ENCODE measurements at places on chromosomes 6 and 20.
A peak's percentile ranks its signal among the peaks of the same experiment; 100 is the strongest.

- no peak for DNase-seq
These were observed 111.6 kb downstream of the SNX5 start for GRCh38 chr20:17856837-17857605.

- no peak for DNase-seq
These were observed 398.9 kb downstream of the KIF16B start for GRCh38 chr20:16174311-16174710.

GRCh38 chr6:81787313-81788068 lies 35.0 kb upstream of the TENT5A start:
- no peak for DNase-seq

GRCh38 chr6:148962854-148963515 lies 216.2 kb downstream of the UST start:
- no peak for DNase-seq

DNA sequence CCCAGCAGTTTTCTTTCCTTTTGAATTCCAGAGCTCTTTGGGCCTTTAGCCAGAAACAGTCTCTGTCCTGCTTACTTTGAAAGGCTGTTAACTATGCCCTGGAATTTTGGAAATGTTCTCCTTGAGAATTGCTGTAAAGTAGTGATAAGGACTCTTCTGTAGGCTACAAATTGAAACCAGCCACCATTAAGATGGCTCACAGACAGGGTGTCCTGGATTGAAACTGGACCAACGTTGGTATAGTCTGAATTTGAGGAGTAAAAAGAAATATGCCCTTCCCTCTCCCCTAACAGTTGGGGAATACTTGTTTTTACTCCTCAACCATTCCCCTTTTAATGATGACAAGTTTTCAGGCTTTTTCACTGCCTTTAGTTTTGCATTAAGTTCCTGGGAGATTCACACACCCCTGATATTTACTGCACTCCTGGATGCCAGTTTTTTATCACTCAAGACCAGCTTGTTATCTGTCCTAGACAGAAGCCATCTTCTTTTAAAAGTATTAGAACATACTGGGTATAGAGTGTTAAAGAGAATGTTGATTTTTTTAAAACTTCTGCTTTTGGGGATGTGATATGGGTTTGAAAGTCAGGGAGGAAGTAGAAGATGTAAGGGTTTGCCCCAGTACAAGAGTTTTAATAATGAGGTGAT lies 21.9 kb downstream of the TOP1 start:
- no peak for DNase-seq

DNA sequence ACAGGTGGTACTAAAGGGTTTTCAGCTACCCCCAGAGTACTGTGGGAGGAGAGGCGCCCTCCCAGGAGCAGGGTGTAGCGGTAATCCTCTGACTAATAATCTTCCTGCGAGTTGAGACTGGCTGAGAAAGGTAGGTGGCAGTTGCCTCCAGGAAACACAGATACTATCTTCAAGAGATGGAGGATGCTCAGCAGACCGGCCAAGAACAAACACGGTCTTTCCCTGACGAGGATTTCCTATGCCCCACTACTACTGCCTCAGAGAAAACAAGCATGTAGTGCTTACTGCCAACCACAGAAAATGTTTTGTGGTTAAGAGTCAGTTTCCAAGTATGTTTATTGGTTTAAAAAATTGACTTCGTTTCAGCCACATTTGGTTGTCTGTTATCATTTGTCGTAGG lies 26.8 kb downstream of the C6orf89 start:
- DNase-seq, result no peak

- no peak for DNase-seq
These were observed 569.1 kb upstream of the ID4 start for GRCh38 chr6:19268117-19268516.

GRCh38 chr6:109760208-109760607 lies 69.1 kb downstream of the FIG4 start:
- DNase-seq, result no peak

GRCh38 chr6:4301871-4302270 lies 166.5 kb upstream of the ECI2 start:
- no peak for DNase-seq

GRCh38 chr6:37109714-37110499 lies 60.0 kb upstream of the PIM1 start:
- DNase-seq, result no peak

DNA sequence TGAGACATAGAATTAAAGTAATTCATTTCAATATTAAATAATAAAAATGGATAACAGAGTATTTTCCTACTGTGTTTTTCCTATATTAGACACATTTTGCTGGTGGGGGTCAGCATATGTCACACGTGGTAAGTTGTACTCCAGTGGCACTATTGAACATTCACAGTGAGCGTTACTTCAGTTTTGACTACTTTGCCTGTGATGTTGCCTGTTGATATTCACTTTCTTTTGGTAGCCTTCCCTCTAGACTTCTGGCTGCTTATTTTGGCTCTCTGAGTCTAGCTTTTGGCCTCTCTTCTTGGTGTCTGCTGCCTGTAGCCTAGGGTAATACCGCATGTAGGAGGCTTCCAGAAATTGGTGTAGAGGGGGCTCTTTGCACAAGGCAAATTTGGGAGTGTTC lies 64.4 kb upstream of the TFB1M start:
- no peak for DNase-seq

DNA sequence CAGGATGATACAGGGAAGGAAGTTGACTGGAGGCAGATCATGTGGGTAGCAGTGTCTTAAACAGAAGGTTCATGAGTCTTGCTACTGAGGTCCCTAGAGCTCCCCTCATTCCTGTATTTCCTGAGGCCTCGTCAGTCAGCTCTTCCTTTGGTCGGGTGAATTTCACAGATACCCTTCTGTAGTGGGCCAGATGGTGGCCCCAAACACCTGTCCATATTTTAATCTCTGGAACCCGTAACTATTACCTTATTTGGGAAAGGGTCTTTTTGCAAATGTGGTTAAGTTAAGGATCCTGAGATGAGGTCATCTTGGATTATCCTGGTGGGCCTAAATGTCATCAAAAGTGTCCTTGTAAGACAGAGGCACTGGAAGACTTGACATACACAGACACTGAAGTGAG lies 9.6 kb downstream of the KCNS1 start:
- no peak for DNase-seq

DNA sequence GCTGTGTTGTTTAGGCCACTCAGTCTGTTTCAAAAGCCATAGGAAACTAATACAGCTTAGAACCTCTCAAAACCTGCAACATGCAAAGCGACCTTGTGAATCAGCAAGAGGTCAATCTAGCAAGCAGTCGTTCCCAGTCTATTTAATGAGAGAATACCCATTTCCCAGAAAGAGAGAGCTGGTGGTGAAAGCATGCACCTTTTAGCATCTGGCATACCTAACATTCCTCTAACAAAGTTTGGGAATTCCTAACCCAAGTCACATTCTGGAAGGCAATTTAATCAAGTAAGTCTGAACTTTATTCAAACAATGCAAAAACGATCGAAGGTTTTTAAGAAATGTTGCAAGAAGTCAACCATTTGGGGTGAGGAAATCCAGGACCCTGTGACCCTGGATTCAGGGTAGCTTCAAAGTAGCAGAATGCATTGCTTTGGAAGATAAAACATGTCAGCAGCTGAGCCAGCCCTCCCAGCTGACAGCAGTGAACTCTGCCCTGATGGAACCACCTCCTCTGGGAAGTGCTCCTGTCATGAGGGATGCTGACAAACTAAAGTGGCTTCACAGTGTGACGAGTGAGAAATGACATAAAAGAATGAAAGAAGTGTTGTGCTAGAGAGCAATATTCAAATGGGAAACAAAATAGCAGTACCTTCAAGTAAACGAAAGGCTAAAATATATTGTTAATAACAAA lies 104.8 kb downstream of the GMDS start:
- DNase-seq, result no peak

DNA sequence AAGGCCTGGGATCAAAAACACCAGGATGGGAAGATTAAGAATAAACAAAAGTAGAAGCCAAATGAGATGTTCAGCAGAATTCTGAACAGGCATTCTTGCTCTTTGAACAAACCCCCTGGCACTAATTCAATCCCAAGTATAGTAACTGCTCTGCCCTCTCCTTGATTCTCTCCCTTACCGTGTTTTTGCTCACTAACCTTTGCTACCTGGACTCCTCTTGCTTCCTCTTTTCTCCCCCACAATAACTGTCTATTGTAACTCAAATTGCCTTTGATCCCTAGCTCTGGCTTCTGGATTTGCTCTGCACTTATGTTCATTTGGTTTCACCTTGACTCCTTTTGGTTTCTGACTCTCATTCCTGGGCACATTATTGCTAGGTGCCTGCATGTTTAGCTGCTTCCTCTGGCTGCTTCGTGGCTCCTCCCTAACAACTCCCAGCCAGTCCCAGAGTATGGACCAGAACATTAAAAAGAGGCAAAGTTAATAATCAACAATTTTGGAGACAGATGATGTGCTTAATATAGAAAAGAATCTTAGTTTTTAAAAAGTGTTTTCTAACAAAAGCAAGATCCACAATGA lies 65.4 kb upstream of the PHIP start:
- DNase-seq, result no peak

DNA sequence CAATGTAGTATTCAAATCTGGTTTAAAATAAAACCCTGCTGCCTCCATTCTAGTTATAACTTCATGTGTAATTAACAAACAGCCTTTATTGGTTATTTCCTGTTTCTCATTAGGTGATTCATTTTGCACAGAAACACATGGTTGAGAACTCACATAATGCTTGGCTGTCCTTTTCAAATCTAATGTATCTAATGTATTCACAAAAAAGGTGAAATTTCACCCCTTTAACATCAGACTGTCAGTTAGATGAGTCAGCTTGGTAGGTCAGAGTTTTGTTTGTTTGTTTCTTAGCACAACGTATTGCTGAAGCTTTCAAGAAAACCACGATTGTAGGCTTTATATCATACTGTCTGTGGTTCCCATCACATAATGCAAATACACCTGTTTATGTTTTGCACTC lies 78.7 kb upstream of the TMEM30A start:
- DNase-seq, result no peak

GRCh38 chr6:44386929-44387345 lies 569 bp upstream of the CDC5L start:
- DNase-seq, result no peak

GRCh38 chr20:48541581-48542071 lies 286.2 kb downstream of the PREX1 start:
- no peak for DNase-seq

DNA sequence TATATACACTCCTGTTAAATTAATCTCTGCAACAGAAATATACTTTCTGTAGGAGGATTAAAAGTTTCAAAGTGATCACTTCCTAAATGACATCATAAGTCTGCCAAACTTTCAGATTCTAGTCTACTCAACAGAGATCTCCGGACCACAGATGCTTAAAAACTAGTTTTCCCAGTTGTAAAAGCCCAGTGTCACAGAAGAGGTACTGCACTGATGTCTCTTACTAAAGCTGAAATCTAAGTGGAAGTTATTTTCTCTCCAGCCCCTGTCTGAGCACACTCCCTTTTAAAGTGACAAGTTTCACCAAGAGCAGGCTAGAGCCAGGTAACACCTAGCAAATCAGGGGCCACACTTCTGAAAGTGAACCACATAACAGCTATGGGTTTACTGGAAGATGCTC lies 71.6 kb upstream of the DST start:
- no peak for DNase-seq

GRCh38 chr20:61964675-61965605 lies 100.7 kb downstream of the TAF4 start:
- DNase-seq, result no peak

DNA sequence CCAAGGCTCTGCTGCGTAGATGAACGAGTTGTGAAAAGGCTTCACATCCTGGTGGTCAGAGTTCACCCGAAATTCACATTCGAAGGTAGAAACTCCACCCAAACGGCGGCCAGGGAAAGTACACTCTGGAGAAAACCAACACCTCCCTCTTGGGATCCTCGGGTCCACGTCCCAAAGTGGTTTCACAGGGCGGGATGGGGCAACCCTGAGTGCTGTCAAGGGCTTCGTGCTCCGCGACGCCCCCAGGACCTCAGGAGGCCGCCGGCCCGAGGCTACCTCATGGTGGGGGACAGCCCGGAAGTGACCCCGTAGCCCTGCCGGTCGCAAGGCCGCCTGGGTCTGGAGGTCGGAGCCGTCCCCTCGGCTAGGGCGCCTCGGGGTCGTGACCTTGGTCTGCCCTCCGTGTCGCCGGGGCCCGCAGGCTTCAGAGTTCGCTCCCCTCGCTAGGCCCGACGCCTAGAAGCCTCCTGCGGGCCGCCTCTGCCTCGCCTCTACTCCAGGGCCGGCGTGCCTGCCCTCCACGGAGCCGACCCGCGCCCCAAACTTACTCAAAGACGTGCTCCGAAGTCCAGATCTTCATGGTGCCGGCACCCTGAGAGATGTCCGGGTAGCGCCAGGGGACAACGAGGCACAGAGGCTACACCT lies at the start of gene PRELID3B:
Gene PRELID3B, minus strand, starts transcription at position 636 of the 645 bp plus-strand sequence. Its CDS starts 56 bp downstream, at position 580.
- no peak for DNase-seq

GRCh38 chr6:156992020-156992804 lies 215.0 kb downstream of the ARID1B start:
- DNase-seq, result no peak

DNA sequence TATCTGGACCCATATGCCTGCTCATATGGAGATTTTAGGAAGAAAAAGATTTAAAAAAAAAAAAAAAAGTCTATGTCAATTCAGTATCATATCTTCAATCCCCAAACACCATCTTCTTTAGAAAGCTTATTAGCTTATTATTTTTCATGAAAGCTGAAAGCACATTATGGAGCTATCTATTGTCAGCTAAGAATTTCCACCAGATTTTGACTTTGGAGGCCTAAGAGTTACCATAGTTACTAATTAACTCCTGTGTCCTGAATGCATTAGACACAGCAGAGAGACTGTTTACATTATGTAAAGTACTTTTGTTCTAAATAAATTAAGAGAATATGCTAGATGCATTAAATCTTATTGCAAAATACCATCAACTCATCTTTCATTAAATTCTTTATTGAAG lies 255.5 kb upstream of the NRSN1 start:
- no peak for DNase-seq

GRCh38 chr6:101655109-101655508 lies 261.6 kb downstream of the GRIK2 start:
- no peak for DNase-seq

DNA sequence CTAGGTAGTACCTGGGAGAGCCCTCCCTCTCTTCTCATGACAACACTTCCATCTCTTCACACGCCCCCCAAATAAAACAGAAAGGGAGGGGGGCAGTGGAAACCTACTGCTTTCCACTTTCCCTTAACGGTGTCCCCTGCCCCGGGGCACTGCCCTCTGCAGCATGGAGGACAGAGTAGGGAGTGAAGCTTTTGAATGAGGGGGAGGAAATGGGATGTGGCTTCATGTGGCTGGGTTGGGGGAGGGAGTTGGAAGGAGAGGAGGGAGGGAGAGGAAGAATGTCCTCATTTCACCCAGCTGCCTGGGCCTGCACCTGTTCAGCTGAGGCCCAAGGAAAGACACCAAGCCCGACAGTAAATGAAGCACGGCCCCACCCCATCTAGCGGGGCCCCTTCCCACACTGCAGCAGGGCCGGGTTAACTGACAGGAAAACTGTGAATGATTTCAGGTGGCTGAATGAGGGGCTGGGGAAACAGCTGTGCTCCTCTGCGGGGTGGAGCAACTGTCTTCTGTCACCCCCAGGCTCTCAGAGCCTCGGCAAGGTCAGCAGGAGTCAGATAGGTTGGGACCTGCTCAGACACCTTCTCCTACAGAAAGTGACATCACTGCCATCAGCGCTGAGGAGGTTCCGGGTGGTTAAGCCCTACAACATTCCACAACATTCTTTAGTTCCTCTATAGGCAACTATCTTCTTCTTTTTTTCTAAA lies 40.0 kb upstream of the TAF8 start:
- DNase-seq, result no peak

- DNase-seq, result no peak
These were observed 149.4 kb upstream of the NOX3 start for GRCh38 chr6:155604991-155605390.

GRCh38 chr6:21003780-21004541 lies 469.7 kb downstream of the CDKAL1 start:
- DNase-seq, result no peak

- DNase-seq, result peak; percentile 34
These were observed 56.5 kb downstream of the DLL1 start for GRCh38 chr6:170234419-170234818.
